ENCODE measurements at places on chromosomes 3 and 15. TPM values are rescaled to one million over a fixed set of nuclear protein-coding genes. Genes with fewer than 3 reads are reported as not detected.

DNA sequence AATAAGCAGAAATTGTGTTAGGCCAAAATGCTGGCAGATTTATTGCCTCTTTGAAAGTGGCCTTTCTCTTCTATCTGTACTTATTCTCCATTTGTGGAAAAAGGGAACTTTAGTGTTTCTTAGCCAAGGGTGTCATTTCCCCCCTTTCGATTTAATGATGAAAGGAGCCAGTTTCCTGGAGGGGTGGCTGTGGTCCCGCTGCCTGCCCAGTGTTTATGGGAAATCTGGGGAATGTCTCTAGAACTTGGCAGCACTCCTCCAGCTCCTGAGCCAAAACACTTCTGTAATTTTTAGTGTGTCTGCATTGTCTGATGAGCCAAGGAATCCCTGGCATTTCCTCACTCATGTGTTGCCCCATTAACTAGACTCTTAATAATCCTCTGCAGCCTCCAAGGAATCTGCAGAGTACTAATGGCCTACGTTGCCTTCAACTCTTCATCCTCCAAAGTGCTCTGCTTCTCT lies 448.8 kb downstream of the GRM7 start:
- no peak for DNase-seq

DNA sequence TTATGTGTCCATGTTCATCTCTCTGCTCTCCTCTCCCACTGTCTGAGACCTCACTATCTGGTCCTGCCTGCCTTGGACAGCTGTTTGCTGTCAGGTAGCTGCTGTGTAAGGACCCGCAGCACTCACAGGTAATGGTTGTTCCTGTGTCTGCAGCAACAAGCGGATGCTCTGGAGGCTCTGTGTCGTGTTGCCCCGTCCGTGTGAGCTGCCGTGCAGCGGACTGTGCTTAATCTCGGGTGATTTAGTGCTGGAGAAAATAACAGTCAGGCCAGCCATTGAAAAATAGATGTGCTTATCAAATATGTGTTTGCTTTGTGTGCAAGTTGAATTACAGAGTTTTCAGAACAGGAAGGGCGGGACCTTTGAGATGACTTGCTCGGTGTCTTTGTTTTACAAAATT lies 121.4 kb downstream of the GABRG3 start:
- DNase-seq, result no peak

GRCh38 chr15:62071711-62072308 lies 5.0 kb downstream of the C2CD4A start:
- no peak for DNase-seq

GRCh38 chr15:99556011-99556410 lies 9.8 kb upstream of the MEF2A start:
- DNase-seq, result no peak

- no peak for DNase-seq
Measured at GRCh38 chr3:178966299-178967176, 105.1 kb downstream of the ZMAT3 start.

DNA sequence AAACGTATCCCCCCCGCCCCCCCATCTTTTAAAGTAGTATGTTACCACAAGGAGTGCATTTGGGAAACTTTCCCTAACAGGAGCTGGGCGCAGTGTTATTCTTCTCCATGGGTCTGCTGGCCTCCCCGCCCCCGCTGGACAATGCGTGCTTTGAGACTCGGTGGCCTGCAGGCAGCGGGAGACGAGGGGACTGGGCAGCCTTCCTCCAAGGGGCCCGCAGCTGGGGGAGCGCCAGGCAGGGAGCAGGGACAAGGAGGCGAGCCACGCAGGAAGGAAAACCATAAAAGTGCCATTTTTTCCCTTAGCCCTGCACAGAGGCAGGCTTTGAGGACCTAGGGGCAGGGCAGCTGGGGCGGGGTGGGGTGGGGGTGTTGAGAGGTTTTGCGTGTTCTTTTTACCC lies 14.1 kb downstream of the SOX2 start:
- DNase-seq, result no peak

- no peak for DNase-seq
Measured at GRCh38 chr3:151724576-151725562, 8.9 kb upstream of the AADACL2 start.

GRCh38 chr3:50359760-50360110 lies 414 bp upstream of the TMEM115 start:
- DNase-seq, result no peak

DNA sequence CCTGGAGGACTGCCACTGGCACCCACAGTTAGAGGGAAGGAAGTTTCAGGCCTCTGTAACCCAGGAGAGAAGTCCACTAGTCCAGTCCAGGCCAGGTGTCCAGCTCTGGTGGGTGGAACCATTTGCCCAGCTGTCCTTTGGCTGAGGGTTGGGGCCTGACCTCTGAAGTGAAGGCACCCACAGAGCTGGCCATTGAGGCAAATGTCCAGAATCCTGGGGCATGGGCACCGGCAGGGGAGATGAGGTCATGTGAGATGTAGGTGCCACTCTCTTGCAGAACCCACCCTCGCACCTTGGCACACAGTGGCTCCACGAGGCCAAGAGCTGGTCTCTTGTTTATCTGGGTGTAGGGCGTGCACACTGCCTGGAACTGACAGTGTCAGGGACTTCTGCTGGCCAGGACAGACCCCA lies 162.8 kb downstream of the SMAD6 start:
- no peak for DNase-seq

- DNase-seq, result peak; percentile 51
Measured at GRCh38 chr3:30606301-30607031, at the start of gene TGFBR2. TGFBR2 (plus strand) TSS chr3:30606601; CDS start chr3:30606884, 283 bp downstream.

- no peak for DNase-seq
Measured at GRCh38 chr3:114043205-114043604, 13.1 kb downstream of the CCDC191 start.

DNA sequence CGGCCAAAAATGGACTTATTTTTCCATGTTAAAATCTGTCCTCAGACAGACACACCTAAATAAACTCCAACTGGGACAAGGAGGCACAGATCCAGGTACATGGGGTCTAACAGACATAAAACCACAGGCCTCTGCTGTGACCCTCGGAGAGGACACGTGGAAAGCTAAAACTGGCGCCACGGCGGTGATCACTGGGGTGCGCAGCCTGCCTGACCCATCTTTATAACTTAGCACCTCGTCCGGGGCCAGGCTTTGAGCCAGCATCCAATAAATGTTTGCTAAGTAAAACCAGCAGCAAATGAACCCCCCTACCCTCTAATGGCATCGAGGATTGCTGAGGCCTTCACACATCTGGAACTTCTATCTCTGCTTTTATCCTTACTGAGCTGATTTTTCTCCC lies 15.3 kb downstream of the PCSK6 start:
- no peak for DNase-seq

DNA sequence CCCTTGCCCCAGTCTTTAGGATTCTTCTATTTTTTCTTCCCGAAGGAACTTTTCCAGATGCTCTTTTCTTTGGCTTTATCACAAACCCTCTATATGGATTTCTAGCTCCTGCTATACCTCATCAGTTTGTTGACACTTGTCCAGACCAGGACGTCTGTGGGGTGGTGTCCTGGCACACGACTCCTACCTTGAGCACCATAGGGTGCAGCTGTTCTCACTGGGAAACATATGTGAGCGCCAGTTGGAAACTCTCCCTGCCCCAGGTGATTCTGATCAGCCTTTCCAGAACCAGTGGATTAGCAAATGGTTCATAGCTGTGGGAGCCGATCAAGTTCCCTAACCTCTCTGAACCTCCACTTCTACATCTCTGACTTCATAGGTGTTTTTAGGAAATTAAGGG lies 40.6 kb upstream of the USP3 start:
- no peak for DNase-seq

DNA sequence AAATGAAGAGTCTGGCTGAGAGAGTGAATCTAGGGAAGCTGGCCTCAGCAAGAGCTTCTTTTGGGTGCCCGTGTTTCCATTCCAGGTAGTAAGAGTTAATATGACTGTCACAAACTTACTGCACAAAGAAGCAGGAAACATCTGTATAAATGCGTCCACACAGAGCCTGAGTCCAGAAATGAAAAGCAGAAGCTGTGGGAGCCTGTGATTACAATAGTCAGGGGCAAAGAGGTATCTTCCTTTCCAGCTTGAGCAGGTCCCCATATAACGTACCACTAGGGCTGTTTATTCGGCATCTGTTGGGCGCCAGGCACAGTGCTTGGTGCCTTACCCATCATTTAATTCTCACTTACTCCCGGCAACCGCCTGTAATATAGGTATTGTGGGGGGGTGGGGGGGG lies 40.5 kb upstream of the B3GNT5 start:
- no peak for DNase-seq

- DNase-seq, result no peak
Measured at GRCh38 chr3:31196881-31197364, 302.5 kb upstream of the GADL1 start.

DNA sequence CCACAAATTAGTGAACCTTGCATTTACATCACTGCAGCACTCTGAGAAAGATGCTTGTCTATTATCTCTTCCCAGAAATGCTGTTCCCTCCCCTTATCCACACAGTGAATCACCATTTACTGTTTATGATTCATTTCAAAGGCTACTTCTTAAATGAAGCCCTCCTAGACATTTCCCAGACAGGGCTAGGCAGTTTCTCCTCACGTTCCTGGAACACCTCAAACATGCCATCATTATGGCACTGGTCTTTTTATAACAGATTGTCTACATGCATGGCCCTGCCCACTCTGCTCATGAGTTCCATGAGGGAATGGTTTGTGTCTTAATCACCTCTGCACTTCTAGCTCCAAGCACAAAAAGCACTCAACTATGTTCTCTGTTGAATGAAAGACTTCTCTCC lies 32.2 kb upstream of the TM2D3 start:
- DNase-seq, result no peak

GRCh38 chr3:156180077-156180476 lies 59.7 kb downstream of the KCNAB1 start:
- DNase-seq, result no peak

- no peak for DNase-seq
Measured at GRCh38 chr15:81758818-81759284, 287.0 kb downstream of the MEX3B start.

GRCh38 chr15:63818191-63818590 lies 15.6 kb downstream of the HERC1 start:
- DNase-seq, result no peak

Gene PCOLCE2
- not detected for total RNA-seq

Gene SNX4
- total RNA-seq, result 18.6 TPM

Gene XYLB
- 2.8 TPM for total RNA-seq

Gene CRABP1
- total RNA-seq, result not detected

Gene SAMMSON
- total RNA-seq, result not detected

Gene ZNF662
- 1.4 TPM for total RNA-seq

Gene ARNT2
- total RNA-seq, result not detected

Gene GRK7
- 0.18 TPM for total RNA-seq

Gene SERPINI2
- total RNA-seq, result not detected

Data from T-helper 17 cell (primary cell).